ENCODE measurements at places on chromosomes 16 and 17.

DNA sequence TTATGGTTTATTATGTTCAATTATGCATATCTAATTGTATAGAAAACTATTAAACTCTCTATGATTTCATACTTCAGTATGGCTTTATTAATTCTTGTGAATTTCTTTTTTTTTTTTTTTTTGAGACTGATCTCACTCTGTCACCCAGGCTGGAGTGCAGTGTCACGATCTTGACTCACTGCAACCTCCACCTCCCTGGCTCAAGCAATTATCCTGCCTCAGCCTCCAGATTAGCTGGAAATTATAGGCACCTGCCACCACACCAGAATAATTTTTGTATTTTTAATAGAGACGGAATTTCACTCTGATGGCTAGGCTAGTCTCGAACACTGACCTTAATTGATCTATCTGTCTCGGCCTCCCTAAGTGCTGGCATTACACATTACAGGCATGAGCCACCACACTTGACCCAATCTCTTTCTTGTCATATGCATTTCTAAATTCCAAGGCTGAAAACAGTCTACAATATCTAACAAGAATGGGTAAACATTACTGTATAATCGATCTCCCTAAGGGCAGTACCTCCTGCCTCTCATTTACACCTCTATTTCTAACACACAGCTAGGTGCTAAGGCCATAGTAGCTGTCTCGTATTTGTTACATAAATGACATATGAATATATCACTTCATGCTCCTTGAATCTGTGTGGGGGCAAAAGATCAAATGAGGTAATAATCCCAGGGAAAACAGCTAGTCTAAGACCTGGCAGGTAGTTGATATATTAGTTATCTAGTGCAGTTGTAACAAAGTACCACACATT is 258.2 kb upstream of the CDH8 start:
- DNase-seq, result no peak

GRCh38 chr16:19737306-19738038 is 19.4 kb downstream of the IQCK start:
- no peak for DNase-seq

- peak; percentile 6 for DNase-seq
Measured at GRCh38 chr16:87431926-87432325, 39.8 kb downstream of the MAP1LC3B start.

DNA sequence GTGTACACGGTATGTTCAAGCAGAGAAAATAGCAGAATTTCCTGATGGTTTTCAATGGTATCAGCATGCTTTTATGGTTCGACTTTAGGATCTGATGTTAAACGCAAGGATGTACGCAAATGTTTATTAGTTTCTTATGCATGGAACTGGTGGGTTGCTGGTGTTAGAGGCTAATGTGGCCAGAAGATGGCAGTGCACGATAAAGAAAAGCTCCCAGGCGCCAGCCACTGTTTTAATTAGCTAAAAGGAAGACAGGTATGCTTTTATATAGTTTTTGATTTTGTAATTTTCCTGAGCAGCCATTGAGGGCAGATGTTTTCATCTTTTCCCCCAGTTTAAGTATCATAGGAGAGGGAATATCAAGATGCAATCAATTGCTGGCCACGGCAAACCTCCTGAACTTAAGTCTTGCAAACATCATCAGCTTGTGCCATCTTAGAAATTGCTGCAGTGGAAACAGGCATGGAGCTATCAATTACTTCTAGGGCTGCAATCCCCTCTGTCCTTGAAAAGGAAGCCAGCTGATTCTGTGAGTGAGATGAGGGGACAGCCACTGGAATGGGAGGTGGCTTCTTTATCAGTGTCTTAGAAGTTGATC is 648.5 kb upstream of the RBFOX1 start:
- DNase-seq, result peak; percentile 32

- DNase-seq, result no peak
Measured at GRCh38 chr17:35540589-35541404, 3.3 kb upstream of the SLFN12L start.

GRCh38 chr16:76376988-76377387 is 99.8 kb downstream of the CNTNAP4 start:
- no peak for DNase-seq

GRCh38 chr16:88354229-88355092 is 28.3 kb upstream of the ZNF469 start:
- no peak for DNase-seq

DNA sequence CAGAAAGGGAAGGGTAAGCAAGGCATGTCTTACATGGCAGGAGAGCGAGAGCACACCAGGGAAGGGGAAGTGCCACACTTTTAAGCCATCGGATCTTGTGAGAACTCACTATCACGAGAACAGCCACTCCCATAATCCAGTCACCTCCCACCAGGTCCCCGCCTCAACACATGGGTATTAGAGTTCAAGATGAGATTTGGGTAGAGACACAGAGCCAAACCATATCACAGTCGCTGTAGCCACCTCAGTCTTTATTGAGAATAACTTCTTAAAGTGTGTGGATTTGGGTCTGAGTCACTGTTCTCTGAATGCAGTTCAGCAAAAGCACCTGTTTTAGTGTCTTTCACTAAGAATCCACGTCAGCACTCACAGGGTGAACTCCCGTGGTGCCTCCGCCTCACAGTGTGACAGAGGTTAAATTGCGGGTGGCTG is 195.2 kb upstream of the CHMP6 start:
- no peak for DNase-seq

DNA sequence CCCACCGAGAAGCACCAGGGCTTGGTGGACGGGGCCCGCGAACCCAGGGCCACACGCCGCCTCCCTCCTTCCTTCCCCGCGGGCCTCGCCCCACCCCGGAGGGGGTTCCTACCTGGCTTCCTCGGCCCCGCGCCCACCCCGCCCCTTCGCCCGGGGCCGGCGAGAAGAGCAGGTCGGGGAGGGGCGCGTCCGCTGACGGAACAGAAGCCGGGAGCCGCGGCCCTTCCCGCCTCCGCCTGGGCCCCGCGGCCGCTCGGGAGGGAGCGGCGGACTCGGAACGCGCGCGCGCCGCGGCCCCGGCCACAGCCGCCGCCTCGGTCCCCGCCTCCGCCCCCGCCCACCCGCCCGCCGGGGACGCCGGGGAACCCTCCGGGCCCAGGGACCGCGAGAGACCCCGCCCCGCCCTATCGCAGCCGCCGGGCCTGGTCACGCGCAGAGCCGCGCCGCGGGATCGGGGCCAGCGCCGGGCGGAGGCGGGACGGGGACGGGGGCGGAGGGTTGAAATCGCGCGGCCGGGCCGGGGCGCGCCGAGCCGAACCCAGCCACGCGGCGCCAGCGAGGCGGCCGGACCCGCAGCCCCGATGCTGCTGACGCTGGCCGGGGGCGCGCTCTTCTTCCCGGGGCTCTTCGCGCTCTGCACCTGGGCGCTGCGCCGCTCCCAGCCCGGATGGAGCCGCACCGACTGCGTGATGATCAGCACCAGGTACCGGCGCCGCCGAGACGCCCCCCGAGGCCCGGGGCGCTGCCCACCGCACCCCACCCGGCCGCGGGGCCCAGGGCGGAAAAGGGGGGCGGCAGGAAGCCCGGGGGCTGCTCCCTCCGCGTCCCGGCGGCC is at the start of gene TLCD3A:
Gene TLCD3A (plus strand): TSS at position 530 of the 835 bp plus-strand sequence. CDS start 52 bp downstream, at position 582.
- DNase-seq, result no peak

- no peak for DNase-seq
Measured at GRCh38 chr16:80804056-80804525, 307 bp downstream of the CDYL2 start.

DNA sequence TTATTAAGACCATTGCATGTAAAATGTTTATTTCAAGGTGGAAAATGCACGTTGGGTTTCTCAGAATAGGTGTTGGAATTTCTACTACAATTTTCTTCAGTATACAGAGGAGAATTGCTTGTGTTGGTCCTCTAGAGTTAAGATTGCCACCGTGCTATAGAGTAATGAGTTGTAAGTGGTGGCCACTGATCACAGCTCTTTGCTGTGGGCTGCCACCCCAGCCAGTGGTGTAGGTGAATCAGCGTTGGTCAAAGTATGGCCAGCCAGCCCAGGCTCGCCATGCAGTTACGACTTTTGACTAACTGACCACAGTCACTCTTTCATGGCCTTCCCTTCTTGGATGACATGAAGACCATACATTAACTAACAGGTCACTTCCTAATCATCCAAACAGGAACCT is 12.6 kb upstream of the PRKAR1A start:
- DNase-seq, result no peak

DNA sequence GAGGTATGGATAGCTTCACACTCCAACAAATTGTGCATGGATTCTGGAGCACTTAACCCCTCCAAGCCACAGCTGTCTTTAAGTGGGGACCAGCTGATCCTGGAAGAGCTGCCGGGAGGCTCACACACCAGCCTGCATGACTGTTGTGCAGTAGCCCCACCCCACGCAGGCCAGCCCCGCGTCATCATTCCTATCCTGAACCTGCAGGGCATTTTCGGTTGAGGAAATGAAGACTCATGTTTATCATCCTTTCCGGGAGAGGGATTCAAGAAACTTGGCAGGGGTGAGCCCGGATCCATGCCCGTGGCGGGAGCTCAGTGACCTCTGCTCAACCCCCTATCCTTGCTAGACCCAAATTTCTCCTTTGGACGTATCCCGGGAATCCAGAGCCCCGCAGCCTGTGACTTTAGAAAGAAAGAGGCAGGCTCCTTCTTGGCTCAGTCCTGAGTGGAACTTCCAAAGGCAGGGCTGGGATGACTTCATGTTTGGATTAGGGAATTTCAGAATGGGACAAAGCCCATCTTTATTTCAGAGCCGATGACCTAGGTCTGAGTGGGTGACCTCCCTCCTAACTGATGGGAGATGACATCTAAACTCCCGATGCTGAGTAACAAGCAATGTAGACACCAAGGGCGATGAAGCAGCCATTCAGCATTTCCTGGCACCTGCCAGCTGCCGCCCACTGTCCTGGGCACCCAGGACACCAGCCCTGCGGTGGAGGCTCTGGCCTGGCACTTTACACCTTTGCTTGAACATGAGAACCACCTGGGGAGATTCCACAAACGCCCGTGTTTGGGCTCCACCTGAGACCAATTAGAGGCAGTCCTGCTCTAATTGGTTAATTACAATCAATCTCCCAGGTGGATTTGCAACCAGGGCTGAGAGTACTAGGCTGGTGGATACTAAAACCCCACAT is 43.3 kb upstream of the CMIP start:
- no peak for DNase-seq
